Glutamatergic neuron (in vitro differentiated cells): ENCODE measurements at places on chromosomes 4 and X.

GRCh38 chrX:128458888-128459287 lies 406.7 kb upstream of the ACTRT1 start:
- H3K27me3 ChIP-seq, result no peaks in the 10 kb centered on the region
- H3K4me1 ChIP-seq, result no peaks in the 10 kb centered on the region
- H3K27ac ChIP-seq, result no peak overlapping the region
- no peaks in the 10 kb centered on the region for H3K36me3 ChIP-seq

- no peaks in the 10 kb centered on the region for H3K36me3 ChIP-seq
- DNase-seq, result no peak
- no peaks in the 10 kb centered on the region for H3K27me3 ChIP-seq
- no peak overlapping the region for H3K4me3 ChIP-seq
- no peaks in the 10 kb centered on the region for H3K4me1 ChIP-seq
Measured at GRCh38 chrX:101287402-101287801, 3.7 kb downstream of the TAF7L start.

DNA sequence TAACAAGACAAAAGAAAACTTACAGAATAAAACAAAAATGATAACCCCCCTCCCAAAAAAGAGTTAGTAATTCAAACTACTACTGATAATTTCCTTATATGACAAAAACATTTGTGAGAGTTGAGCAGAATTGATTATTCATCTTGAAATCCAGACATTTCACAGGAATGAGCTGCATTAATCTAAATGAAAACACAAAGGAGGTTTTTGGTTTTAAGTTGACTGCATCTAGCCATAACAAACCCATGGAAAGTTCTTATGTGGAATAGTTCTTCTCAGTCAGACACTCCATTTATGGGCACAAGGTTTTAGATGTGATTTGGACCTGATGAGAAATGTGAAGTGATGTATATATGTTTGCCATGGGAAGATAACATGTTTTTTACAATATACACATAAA lies 95.4 kb downstream of the VCX2 start:
- H3K36me3 ChIP-seq, result no peaks in the 10 kb centered on the region
- no peaks in the 10 kb centered on the region for H3K4me1 ChIP-seq
- DNase-seq, result no peak
- H3K27ac ChIP-seq, result no peak overlapping the region

DNA sequence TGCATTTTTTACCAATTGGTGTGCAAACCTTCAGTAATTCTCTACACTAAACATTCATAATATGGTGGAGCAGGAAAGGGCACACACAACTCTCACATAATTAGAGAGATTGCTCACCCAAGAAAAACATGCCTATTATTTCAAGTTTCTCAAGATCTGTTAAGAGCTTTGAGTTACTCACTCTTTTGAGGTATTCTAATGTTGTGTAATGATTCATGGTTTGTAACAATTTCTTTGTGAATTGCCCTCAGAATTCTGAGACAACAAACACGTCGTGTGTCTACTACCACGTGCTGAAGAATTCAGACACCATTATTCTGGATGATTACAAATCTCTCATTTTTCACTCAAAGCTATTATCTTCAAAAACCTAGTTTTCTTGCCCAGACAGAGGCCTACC lies 82.8 kb downstream of the PDGFC start:
- H3K4me3 ChIP-seq, result no peak overlapping the region
- DNase-seq, result no peak
- H3K27me3 ChIP-seq, result no peaks in the 10 kb centered on the region
- no peaks in the 10 kb centered on the region for H3K36me3 ChIP-seq

GRCh38 chrX:142296421-142296820 lies 91.3 kb upstream of the MAGEC2 start:
- no peak overlapping the region for H3K4me3 ChIP-seq
- no peaks in the 10 kb centered on the region for H3K36me3 ChIP-seq
- no peak for DNase-seq
- H3K27ac ChIP-seq, result no peak overlapping the region
- peaks cover 23% of the 10 kb centered on the region for H3K4me1 ChIP-seq

DNA sequence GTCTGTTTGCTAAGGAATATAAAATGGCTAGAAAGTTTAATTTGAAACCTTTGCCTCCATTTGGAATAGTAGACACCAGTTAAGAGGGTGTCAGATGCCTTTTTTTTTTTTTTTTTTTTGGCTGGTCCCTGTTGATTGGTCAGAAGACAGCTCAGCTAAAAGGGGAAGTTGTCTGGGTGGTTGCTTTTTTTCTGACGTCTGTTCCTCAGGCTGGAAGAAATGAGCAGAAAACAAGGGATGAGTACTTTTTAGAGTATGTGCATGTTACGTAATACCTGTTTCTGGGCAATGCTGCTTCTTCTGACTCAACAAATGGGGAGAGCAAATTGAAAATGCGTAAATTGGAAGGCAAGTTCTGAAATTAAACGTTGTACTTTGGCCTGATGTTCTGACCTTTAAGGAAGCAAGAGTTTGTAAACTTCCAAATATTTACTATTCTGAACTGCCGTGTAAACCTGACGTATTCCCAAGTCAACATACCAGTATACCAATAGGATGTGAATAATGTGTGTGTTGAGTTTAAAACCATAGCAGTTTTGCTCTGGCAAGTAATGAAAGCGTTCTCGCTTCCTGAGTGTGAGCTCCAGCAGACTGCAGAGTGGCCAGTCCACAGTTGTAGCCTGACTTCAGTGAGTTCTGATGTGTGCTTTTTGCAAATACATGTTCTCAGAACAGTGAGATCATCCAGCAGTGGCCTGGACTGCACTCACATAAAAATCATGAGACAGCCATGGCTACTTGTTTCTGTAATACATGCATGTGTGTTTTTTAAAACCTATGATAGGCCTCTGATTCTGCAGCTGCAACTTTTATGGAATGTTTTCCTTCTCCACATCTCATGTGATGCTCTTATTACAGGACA lies 1.7 kb downstream of the SAT1 start:
- H3K4me3 ChIP-seq, result peak overlapping the region; percentile 90
- peaks cover 4% of the 10 kb centered on the region for H3K4me1 ChIP-seq
- H3K27ac ChIP-seq, result no peak overlapping the region
- no peaks in the 10 kb centered on the region for H3K27me3 ChIP-seq
- H3K36me3 ChIP-seq, result no peaks in the 10 kb centered on the region

- no peak for DNase-seq
- peaks cover 7% of the 10 kb centered on the region for H3K4me1 ChIP-seq
- H3K4me3 ChIP-seq, result no peak overlapping the region
- H3K36me3 ChIP-seq, result no peaks in the 10 kb centered on the region
Measured at GRCh38 chr4:99722725-99723124, 65.1 kb upstream of the C4orf54 start.

DNA sequence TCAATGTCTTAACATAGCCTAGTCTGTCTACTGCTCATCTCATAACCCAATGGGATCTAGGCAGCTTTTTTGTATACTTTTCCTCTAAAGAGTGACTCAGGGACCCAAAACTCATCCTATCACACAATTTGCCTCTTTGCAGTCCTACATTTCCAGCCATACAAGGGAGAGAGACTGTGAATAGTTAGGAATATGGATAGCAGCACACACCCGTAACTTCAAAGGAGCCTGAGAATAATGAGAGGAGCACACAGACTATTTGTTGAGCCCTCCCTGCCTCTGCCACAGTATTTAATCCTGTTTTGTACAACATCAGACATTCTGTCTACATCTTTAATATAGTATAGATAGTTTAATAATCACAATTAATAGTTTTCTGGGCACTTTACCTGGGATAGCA lies 83.2 kb downstream of the AREG start:
- no peak overlapping the region for H3K4me3 ChIP-seq
- H3K4me1 ChIP-seq, result no peaks in the 10 kb centered on the region
- no peaks in the 10 kb centered on the region for H3K36me3 ChIP-seq
- no peaks in the 10 kb centered on the region for H3K27me3 ChIP-seq

GRCh38 chr4:100287534-100287933 lies 97.3 kb upstream of the DDIT4L start:
- H3K27ac ChIP-seq, result no peak overlapping the region
- no peaks in the 10 kb centered on the region for H3K27me3 ChIP-seq
- DNase-seq, result no peak
- H3K36me3 ChIP-seq, result no peaks in the 10 kb centered on the region
- no peak overlapping the region for H3K4me3 ChIP-seq

DNA sequence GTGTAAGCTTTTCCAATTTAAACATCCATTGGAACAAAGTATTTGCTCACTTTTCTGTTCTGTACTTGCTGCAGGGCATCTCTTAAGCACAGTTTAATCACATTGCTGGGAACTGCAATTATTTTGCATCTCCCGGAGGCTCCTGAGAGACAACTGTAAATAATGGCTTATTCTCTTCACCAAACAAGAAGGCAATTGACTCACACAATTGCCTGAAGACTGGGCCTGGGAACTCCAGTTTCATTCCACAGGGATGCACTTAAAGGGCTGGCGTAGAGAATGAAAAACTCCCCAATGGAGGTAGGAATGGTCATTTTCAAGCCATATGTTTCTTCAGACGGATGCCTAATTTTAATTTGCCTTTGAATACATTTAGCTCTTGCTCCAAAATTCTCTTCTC lies 29.5 kb downstream of the TFDP3 start:
- no peak overlapping the region for H3K27ac ChIP-seq
- no peak overlapping the region for H3K4me3 ChIP-seq
- no peak for DNase-seq
- no peaks in the 10 kb centered on the region for H3K27me3 ChIP-seq
- no peaks in the 10 kb centered on the region for H3K36me3 ChIP-seq
- H3K4me1 ChIP-seq, result peaks cover 3% of the 10 kb centered on the region

- no peak for DNase-seq
- no peak overlapping the region for H3K27ac ChIP-seq
- no peaks in the 10 kb centered on the region for H3K36me3 ChIP-seq
- no peaks in the 10 kb centered on the region for H3K27me3 ChIP-seq
- peaks cover 1% of the 10 kb centered on the region for H3K4me1 ChIP-seq
Measured at GRCh38 chr4:75063433-75063832, 130.5 kb downstream of the PARM1 start.

- no peak overlapping the region for H3K4me3 ChIP-seq
- no peak overlapping the region for H3K27ac ChIP-seq
- H3K4me1 ChIP-seq, result no peaks in the 10 kb centered on the region
- H3K27me3 ChIP-seq, result peaks cover 3% of the 10 kb centered on the region
Measured at GRCh38 chrX:68932611-68933010, 103.8 kb downstream of the EFNB1 start.

DNA sequence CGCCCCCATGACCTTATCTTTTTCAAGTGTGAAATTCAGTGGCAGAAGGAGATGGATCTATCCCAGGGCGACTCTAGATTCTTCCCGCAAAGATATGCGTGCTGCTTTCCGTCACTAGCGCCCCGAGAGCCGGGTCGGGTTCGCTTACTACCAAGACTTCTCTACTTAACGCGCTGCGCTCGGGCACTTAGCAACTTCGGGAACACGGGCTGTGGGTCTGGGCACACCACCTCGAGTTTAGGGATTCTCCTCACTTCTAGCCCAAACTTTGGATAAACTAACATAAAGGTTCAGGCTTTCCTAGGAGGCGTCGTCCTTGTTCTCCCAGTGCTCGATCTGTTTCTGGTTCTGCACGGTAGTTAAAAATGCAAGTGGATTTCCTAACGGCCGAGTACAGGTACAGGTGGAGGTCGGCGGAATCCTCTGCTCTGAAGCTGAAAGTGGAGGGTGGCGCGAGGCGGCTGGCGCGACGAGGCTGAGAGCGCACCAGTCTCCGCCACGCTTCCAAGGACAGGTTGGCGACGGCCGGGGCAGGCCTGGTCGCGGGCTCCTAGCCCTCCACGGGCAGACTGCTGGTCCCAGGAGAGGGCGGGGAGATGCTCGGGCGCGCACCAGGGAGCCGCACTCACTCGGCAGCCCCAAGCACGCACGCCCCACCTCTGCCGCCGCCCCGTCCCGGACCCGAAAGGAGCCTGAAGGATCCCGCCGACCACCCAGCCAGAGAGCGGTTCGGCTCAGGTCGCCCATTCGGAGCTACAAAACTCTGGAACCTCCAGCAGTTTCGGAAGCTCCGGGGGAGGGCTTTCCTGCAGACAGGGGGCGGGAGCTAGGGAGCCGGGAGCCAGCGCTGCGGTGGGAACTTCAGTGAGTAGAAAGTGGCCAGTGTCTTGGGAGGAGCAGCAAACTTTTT lies 100.8 kb upstream of the TENM3 start:
- H3K4me3 ChIP-seq, result peak overlapping the region; percentile 96
- DNase-seq, result peak; percentile 39
- no peak overlapping the region for H3K27ac ChIP-seq
- H3K4me1 ChIP-seq, result peaks cover 16% of the 10 kb centered on the region
- peaks cover 21% of the 10 kb centered on the region for H3K27me3 ChIP-seq
- H3K36me3 ChIP-seq, result peaks cover 4% of the 10 kb centered on the region

- peak overlapping the region; percentile 94 for H3K27ac ChIP-seq
- H3K4me3 ChIP-seq, result peak overlapping the region; percentile 88
- H3K36me3 ChIP-seq, result no peaks in the 10 kb centered on the region
- H3K27me3 ChIP-seq, result no peaks in the 10 kb centered on the region
Measured at GRCh38 chrX:155767051-155767875, 113.9 kb upstream of the VAMP7 start.

DNA sequence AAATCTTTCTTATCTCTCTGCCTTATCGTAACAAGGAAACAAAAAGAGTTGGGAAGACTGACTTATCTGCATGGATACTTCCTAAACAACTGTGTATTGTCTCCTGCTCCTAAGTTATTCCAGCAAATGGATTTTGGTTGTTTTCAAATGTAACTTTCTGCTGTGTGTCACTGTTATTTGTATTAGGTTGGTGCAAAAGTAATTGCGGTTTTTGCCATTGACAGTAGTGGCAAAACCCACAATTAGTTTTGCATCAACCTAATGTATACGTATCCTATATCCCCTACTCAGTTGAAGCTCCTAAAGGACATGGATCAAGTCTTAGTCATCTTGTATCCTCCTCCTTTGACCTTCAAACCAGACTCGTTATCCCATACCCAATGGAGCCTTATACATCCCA lies 263.4 kb upstream of the GPR101 start:
- no peak overlapping the region for H3K4me3 ChIP-seq
- no peak for DNase-seq
- no peaks in the 10 kb centered on the region for H3K36me3 ChIP-seq
- H3K27ac ChIP-seq, result no peak overlapping the region

DNA sequence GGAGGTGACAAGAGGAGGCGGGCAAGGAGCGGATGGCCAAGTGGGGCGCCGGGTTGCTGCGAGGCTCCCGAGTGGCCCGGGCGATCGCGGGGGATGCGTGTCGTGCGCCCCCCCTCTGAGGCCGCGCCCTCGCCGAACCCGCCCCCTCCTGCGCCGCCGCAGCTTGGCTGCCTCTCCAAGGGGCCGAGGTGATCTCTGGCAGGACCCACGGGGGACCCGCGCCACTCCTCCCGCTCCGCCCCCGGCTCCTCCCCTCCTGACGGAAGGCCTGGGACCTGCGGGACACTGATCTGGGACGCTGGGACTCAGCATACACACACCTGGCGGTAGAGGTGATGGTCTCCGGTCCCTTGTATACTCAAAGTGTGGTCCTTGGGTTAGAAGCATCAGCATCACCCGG lies 21.9 kb upstream of the FAM47C start:
- peaks cover 3% of the 10 kb centered on the region for H3K27me3 ChIP-seq
- H3K27ac ChIP-seq, result no peak overlapping the region
- no peak for DNase-seq
- H3K36me3 ChIP-seq, result no peaks in the 10 kb centered on the region
